ENCODE measurements at places on chromosomes 1 and 21.

DNA sequence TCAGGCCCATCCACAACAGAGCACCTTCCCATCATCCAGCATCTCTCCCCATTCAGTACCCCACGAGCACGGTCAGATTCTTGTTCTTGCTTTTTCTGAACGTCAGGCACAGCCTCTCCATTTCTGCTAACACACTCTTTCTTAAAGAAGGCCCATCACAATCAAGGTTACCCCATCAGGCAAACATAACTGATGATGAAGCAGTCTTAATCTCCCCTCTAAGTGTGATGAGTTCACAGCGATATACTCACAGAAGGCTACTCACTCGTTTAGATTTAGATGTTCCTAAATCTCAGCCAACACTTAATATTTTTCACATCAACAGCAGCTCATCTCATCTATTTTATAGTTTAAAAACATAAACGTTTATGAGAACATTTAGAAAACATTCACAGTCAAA is 75.6 kb downstream of the ADSS2 start:
- no peaks in the 10 kb centered on the region for H3K27me3 ChIP-seq
- no peak overlapping the region for H3K27ac ChIP-seq
- DNase-seq = no peak
- H3K4me1 ChIP-seq = peaks cover 4% of the 10 kb centered on the region
- H3K4me3 ChIP-seq = no peak overlapping the region

GRCh38 chr1:205355075-205355453 is 1.7 kb downstream of the KLHDC8A start:
- H3K27ac ChIP-seq = no peak overlapping the region
- peaks cover 14% of the 10 kb centered on the region for H3K4me1 ChIP-seq
- H3K36me3 ChIP-seq = no peaks in the 10 kb centered on the region
- H3K27me3 ChIP-seq = no peaks in the 10 kb centered on the region

- H3K27me3 ChIP-seq = no peaks in the 10 kb centered on the region
- peaks cover 4% of the 10 kb centered on the region for H3K4me1 ChIP-seq
- peaks cover 41% of the 10 kb centered on the region for H3K36me3 ChIP-seq
- DNase-seq = no peak
- no peak overlapping the region for H3K4me3 ChIP-seq
- H3K27ac ChIP-seq = peak overlapping the region; percentile 22
Observed at GRCh38 chr1:156006666-156007376, 13.9 kb downstream of the SSR2 start.

- H3K27me3 ChIP-seq = no peaks in the 10 kb centered on the region
- no peaks in the 10 kb centered on the region for H3K36me3 ChIP-seq
- H3K27ac ChIP-seq = no peak overlapping the region
- H3K4me3 ChIP-seq = no peak overlapping the region
Observed at GRCh38 chr1:68542586-68542985, 45.7 kb upstream of the DEPDC1 start.

GRCh38 chr1:11187494-11187893 is 1.7 kb upstream of the ANGPTL7 start:
- DNase-seq = no peak
- no peak overlapping the region for H3K4me3 ChIP-seq
- H3K4me1 ChIP-seq = no peaks in the 10 kb centered on the region
- H3K27me3 ChIP-seq = no peaks in the 10 kb centered on the region

GRCh38 chr1:222018041-222018440 is 276.2 kb upstream of the DUSP10 start:
- no peak overlapping the region for H3K27ac ChIP-seq
- H3K4me1 ChIP-seq = peaks cover 11% of the 10 kb centered on the region
- peak overlapping the region; percentile 1 for H3K4me3 ChIP-seq
- H3K36me3 ChIP-seq = no peaks in the 10 kb centered on the region

All from endodermal cell (in vitro differentiated cells).